ENCODE measurements at places on chromosomes 11 and 22.

GRCh38 chr11:121887976-121888557, 227.9 kb downstream of the BLID start:
- no peak for DNase-seq

DNA sequence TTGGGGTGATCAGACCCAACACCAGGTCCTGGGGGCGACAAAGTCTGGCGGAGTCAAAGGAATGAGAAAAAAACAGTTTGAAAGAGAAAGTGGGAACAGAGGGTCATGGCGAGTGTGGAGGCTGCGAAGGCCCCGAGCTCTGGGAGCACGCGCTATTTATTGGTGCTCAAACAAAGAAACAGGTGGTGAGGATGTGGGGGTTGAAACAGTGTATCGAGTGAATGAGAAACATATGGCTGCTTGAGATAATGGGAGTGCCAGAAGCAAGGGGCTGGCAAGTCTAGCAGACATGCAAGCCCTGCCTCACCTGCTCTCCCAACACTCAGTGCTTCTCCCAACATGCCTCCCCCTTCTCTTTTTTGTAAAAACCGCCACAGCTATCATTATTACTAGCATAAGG, 7.8 kb upstream of the DUSP18 start:
- DNase-seq, result no peak

DNA sequence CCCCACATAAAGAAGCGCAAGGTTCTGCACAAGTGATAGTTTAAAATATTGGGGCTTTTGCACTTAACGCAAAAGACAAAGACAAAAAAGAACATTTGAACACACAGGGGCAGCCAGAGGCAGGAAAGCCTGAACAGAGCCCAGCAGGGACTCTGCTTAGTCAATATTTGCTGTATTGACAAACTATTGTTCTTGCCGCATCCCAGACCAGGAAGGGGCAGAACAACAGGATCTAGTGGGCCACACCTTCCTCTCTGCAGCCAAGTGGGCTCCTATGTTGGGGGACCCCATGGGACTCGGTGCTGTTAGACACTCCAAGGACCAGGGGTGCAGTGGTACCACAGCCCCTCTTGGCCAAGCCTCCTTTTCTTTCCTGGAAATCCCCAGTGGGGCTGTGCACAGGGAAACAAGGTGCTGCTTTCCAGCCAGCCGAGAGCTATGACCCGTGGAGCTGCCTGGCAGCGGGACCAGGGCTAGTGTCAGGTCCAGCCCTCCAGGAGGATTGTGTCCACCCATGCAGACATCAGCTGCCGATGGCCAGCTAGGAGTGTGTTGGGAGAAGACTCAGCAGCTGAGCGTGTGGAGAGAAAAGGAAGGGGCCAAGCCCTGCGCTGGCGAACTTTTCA, 43.3 kb upstream of the ANO1 start:
- DNase-seq, result no peak

DNA sequence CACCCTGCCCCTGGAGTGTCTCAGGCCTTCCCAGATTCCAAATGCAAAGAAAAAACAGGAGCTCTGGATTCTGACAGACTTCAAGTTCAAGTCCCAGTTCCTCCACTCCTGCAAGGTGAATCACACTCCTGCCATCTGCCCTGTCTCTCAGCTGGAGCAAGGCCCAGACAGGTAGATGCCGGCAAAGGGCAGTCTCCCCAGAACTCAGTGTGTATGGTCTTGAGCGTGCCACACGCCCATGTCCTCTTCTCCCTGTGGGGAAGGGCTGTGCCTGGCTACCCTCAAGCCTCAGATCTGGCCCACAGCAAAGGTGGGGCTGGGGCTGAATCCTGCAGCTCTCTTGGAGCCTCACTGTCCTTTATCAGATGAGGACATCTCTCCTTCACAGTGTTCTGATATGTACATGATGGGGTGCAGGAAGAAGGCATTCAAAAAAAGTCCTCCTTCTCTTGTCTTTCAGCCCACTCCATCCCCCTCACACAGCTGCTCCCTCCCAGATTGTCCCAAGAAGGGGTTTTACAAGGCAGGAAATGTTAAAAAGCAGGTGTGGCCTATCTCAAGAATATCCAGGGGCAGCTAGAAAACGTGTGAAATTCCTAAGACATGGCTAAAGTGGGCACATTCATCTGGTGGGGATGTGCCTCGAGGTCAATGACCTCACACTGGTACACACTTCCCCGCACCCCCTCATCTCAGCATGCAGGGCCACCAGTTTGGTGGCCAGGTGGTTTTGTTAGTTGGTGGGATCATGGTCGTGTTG, 27.7 kb upstream of the ARFGAP3 start:
- no peak for DNase-seq

DNA sequence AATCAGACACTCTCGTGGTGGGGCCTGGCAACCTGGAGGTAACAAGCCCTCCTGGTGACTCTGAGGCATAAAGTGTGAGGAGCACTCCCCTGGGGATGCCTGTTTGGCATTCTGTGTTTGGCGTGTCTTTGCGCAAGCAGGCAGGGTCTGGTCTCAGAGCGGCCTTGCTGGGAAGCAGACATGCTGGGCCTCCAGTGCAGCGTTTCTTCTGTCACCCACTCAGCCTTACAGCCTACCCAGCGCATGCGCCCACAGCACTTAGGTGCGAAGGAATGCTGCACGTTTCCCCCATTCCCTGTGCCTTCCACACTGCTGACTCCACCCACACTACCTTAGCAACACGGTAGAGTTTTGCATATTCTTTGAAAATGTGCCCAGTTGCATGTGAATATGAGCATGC, 7.4 kb upstream of the CXCR5 start:
- no peak for DNase-seq

All from HAP-1 (cell line).